ENCODE measurements at places on chromosomes 5 and 9. TPM values are rescaled to one million over a fixed set of nuclear protein-coding genes. Genes with fewer than 3 reads are reported as not detected.

PMPCA gene
- total RNA-seq: 40.9 TPM

IL4 gene
- not detected for total RNA-seq

DOK3 gene
- 76.8 TPM for total RNA-seq

OTULINL gene
- 71.1 TPM for total RNA-seq

ZNF483 gene
- 4.0 TPM for total RNA-seq

PCDHGA5 gene
- total RNA-seq: 2.1 TPM

PCDHA3 gene
- 0.89 TPM for total RNA-seq

Measured in upper lobe of left lung (tissue), 6 donors.